ENCODE measurements at places on chromosomes 11 and 22. TPM values are rescaled to one million over a fixed set of nuclear protein-coding genes. Genes with fewer than 3 reads are reported as not detected.

OR2AG1 gene
- total RNA-seq: not detected

IFTAP gene
- 33.7 TPM for total RNA-seq

AGBL2 gene
- 2.2 TPM for total RNA-seq

FLRT1 gene
- total RNA-seq: 0.29 TPM

TTC36 gene
- total RNA-seq: 1.1 TPM

P4HA3 gene
- 8.7 TPM for total RNA-seq

B4GALNT4 gene
- total RNA-seq: 0.88 TPM

POLR2F gene
- total RNA-seq: 18.6 TPM

GRM5 gene
- total RNA-seq: not detected

VSIG10L2 gene
- total RNA-seq: not detected

ST14 gene
- under 0.01 TPM for total RNA-seq

Data from osteoblast (primary cell).